Activated CD8-positive, alpha-beta memory T cell treated with anti-CD3 and anti-CD28 coated beads for 24 hours (primary cell): ENCODE measurements at places on chromosomes 6 and 20.

DNA sequence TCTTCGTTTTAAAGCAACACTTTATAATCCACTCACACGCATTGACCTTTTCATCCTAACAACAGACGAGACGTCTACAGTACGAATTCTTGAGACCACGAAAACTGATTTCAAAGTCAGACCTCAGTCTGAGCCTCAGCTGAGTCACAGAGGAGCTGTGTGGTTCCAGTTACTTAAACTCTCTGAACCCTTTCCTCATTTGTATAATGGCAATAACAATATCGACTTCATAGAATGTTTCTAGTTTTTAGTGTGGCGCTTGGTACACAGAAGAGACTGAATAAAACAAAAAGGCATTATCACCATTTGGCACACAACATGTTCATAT, 236.9 kb downstream of the ATXN1 start:
- no peak for DNase-seq

DNA sequence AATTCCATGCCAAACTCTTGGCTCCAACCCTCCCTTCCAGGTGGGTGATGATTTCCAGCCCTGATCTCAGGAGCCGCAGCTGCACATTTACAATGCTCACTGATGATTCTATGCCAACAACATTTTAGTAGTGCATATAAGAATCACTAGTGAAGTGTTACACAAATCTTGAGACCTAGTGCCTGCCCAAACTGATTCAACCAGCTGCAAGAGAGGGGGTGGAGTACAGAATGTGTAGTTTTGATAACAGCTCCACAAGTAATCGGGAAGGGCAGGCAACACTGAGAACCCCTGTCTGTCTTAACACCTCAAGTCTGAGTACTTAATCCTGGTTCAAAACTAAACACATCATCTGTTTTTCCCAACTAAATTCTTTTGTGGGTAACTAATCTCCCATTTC, 91.7 kb downstream of the PRDM1 start:
- no peak for DNase-seq

- no peak for DNase-seq
Measured at GRCh38 chr6:52176550-52176949, 9.6 kb upstream of the IL17A start.

DNA sequence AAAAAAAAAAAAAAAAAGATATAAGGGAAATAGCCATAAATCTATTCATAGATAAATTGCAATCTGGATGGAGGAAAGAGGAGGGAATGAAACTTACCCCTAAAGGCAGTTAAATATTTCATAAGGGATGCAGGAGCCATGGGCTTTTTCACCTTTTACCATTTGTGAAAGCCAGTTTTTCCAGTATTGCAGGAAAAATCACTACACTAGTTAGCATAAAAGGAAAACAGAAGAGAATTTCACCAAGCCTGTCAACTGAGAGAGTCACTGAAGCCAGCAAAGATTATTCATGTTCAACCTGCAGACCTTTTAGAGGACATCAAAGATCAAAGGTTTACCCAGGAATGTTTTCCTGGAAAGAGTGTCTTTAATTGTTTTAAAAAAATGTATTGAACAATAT, 969.7 kb downstream of the KIF16B start:
- DNase-seq, result no peak

GRCh38 chr20:20743511-20744169, 31.2 kb upstream of the RALGAPA2 start:
- no peak for DNase-seq

DNA sequence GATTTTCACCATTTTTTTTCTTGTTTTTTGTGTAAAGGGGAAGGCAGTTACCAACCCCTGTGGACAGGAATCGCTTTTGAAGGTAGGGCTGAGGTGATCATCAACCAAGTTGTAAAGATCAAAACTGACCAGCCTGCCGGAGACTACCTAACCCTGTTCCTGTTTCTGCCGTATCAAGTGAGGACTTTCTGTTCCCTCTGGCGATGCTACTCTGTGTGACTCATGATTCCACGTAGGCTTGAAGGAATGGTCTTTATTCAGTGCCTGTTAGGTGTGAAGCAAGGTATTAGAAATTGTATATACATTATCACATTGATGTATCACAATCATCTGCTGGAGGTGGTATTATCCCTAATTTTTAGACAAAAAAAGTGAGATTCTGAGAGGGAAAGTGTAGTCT, 161.3 kb downstream of the SOX4 start:
- no peak for DNase-seq

DNA sequence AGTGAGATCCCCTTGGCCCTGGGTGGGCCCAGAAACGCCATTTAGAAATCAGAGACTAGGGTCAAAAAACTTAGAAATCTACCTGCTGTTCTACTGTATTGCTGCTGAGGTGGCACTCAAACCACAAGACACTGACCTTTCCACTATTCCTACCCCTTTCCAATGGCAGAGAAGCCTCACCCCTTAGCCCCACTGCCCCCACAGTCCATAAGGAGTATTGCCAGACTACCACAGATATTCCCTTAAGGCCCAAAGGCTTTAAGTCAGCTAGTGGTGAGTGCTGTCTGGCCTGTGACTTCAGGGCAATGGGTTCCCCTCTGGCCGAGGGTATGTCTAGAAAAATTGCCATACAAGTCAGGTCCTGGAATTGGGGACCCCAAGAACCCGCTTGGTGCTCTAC, 656.1 kb downstream of the COL12A1 start:
- no peak for DNase-seq

DNA sequence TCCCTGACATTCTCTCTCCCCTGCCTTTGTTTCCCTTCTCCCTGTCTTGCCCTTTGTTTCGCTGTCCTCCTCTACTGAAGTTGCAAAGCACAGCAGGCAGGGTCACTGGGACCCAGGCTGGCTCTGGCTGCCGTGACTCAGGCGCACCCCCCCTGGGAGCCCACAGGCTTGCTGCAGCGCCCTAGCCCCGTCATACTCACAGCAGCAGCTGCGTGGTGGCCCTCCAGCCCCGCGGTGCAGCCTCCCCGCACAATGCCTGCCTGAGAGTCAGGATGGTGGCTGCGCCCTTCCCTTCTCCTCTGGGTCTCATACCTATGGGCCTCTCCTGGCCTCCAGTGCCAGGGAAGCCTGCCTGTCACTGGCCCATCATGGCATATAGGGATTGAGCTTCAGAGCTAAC, 41.7 kb downstream of the TXNDC5 start:
- DNase-seq, result no peak

GRCh38 chr6:92263864-92264263, 1155.5 kb downstream of the EPHA7 start:
- no peak for DNase-seq

DNA sequence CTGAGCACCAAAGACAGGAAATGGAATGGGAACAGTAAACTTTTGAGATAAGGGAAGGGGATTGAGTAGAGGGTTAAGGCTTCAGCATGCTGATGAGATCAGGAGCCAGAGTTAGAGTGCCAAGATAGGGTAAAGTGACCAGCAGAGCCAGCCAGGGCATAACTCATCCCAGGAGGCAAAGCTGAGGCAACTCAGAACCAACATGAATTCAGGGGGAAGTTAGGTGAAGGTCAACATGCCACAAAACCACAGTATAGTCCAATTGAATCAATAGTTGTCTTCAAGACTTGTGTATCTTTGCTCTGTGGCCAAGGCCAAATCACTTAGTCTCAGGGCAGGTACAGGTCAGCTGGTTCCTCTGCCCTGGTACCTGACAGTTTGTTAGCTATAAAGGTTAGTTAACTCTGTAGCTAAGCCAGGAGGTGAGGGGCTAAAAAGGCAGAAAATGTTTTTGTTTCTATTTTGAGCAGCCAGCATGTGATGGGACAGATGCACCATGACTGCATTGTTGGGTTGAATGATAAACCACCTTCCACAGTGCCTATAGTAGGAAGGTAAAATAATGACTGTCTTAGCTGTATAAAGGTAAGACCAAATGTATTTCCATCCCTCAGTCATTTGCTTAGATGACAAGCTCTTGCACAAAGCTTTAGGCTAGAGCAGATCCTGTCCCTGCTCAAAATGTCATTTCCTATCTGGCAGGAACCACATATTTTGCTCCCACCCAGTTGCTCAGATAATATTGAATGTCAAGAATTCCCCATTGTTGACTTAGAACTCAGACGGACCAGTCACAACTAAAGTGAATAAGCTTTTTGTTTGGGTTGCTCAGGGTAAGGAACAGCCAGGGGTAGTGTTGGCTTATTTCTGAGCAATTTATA, 15.8 kb downstream of the RNF8 start:
- DNase-seq, result no peak

DNA sequence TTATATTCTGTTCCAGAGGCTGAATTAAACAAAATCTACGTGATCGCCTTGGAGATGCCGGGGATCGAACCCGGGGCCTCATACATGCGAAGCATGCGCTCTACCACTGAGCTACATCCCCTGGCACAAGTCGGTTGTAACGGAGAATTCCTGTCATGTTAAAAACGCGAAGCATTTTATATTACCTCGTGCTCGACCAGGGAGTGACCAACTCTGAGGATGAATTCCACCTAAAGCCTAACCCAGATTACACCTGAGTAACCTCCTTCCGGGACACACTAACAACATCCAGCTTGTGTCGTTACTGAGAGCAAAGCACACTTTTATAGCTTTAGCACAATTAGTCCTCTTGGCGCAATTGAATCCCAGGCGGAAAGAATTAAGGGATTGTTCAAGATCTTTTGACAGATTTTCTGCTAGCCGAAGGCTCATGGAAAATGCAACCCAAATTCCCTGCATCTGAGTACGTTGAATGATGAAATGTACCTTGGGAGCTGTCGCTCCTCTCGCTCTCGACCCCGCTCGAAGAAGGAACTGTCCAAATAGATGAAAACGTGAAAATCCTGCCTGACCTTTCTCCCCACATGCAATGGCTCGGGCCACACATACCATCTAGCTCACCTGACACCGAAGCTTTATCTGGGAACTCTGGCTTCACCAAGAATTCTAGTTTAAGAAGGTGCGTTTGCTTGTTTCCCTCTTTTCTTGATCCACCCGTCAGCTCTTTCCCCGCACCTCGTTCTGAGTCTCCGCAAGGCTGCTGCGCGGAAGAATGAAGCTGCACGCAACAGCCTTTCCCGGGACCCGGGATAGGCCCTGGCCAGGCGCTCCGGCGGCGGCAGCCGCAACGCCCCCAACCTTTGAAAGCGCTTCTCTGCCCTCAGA, 148.3 kb downstream of the GPX5 start:
- DNase-seq, result peak; percentile 88

GRCh38 chr6:2876210-2877056, 26.7 kb downstream of the SERPINB9 start:
- peak; percentile 59 for DNase-seq

DNA sequence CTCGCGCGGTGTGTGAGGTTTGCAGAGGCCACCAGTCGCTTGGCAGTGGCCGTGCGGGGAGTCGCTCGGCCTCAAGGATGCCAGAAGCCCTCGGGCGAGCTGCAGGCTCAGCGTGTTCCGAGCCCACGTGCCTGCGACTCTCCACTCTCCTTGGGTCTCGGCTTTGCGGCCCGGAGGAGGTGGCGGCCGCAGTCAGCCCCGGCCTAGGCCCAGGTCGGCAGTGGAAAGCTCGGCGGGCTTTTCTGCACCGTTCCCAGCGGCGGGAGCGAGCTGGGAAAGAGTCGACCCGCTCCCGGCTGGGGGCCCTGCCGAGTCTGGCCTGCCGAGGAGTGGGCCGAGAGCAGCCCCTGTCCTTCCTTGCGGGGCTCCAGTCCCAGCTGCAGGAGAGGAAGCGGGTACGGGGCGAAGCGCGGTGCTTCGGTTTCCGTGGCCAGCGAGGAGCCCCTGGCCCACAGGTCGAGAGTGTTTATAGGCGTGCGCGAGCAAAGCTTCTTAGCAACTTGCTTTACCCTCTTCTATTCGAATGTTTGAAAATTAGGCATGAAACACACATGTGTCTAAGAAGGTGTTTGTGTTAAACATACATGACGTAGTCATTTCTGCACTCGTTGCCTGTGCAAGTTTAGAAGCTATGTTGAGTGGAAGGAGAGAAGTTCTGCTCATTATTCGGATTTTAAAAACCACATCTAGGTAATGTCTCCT, 5.6 kb downstream of the FOXC1 start:
- no peak for DNase-seq

- no peak for DNase-seq
Measured at GRCh38 chr6:57278570-57278969, 38.9 kb upstream of the PRIM2 start.

DNA sequence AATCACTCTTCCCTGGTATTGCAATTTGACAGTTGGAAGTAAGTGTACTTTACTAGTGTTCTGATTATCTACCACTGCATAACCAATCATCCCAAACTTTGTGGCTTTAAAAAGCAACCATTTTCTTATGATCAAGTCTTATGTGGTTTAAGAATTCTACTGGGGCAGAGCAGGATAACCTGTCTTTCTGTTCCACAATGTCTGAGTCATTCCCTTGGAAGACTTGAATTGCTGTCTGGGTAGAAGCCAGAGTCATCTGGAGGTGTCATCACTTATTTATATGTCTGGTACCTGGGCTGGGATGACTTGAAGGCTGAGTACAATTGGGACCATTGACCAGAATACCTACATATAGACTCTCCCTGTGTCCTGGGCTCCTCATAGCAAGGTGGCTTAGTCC, 644.3 kb downstream of the HDGFL1 start:
- DNase-seq, result no peak
